ENCODE measurements at places on chromosomes 1 and 21.

DNA sequence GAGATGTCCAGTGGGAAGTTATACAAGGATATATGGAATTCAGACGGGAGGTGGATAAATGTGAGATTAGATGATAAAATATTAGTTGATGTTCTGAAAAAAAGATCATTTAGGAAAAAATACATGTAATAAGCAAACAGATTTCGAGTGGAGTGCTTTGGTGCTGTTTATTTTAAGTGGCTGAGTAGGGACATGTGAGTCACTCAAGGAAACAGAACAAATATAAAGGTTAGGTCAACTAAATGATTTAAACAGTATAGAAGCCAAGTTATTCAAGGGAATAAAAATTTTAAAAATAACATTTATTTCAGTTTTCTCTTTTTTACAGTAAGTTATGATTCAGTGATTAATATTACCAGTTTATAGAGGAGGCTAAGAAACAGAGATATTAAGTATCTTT is 1046.7 kb upstream of the B3GALT2 start:
- no peak for DNase-seq

DNA sequence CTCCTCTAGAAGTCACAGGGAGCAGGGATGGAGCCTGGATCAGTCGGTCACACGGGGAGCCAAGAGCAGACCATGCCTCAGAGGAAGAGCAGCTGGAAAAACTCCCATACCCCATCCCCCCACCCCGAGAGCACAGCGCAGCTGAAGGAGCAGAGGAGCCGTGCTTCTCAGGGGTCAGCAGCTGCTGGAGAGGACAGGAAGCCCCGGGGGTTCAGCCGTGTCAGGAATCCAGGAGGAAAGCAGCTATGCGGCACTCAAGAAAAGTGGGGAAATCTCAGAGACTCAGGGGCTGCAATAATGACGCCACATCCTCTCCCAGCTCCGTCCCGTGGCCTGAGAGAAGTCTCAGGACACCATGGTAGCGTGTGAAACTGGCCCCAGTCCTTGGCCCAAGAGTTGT is 102.3 kb downstream of the NPHP4 start:
- DNase-seq: no peak

GRCh38 chr1:227788271-227789083 is 27.0 kb upstream of the PRSS38 start:
- DNase-seq: peak; percentile 67

DNA sequence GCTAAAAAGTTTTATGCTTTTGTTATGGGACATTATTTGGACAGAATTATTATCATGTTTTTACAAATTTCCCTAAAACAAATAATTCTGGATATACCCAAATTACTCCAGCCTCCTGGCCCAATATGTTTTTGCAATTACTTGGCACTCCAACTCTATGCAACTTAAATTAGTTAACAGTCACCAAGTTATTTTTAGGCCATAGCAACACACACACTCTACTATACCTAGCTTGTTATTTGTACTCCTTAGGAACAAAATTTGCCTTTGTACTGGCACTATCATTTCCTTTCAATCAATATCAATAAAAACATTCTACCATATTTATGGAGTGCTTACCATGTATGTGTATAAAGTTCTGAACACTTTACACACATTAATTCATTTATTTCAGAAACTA is 7.7 kb downstream of the DUSP10 start:
- no peak for DNase-seq

DNA sequence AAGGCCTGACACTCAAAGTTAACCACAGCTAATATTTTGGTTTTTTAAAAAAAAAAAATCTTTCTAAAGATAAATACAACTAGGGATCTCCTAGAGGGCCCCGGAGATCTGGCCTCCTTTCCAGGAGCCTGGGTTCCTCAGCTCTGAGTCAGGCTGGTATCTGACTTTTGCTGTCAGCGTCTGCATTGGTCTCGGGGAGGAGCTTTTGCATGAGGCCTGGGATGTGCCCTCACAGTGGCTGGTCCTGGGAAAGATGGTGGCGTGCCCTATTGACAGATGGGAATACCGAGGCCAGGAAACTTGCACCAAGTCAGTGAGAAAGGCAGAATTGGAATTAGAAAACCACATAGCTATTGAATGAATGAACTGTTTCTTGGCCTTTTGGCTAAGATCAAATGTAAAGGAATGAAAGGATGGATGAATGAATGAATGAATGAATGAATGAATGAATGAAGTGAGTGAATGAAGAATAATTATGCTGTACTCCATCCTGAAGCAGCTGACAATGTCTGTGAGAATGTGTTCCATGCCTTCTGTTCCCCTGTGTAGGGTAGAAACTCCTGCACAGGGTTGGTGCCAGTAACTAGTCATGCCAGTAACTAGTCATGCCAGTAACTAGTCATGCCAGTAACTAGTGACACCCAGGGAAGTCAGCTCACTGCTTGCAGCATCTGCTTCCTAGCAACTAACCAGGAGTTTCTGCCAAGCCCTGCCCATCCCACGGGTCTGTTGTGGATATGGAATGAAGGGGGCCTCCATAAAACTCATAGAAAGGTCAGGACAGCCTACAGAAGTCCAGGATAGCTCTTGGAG is 242.5 kb upstream of the VAMP3 start:
- DNase-seq: no peak

GRCh38 chr1:97680470-97680869 is 240.4 kb downstream of the DPYD start:
- no peak for DNase-seq

DNA sequence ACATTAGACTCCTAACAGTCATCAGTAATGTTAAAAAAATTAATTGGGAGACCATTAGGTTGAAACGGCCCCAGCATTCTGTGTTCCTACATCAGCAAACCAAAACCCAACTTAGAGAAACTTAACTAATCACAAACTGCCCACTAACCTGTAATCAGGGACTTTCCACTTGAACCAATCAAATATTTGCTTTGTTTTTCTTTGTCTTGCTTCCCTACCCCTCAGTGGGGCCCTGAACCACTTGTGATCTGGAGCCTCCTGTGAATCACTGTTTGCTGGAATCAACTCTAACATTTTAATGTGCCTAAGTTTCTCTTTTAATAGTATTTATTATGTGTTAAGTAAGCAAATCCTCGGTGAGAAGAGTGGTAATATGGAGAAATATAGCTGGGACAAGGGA is 64.0 kb downstream of the ABCA4 start:
- DNase-seq: no peak

All from T-helper 2 cell treated with Interferon-gamma antibody and Interleukin-4, amounts not matched to agents 5 μg/mL and 100 μg/mL, for 36 hours (primary cell).